ENCODE measurements at places on chromosomes 7 and 10. TPM values are rescaled to one million over a fixed set of nuclear protein-coding genes. Genes with fewer than 3 reads are reported as not detected.

- DNase-seq = peak; percentile 16
Measured at GRCh38 chr7:98802088-98802780, 67.6 kb downstream of the TMEM130 start.

The HILPDA gene
- polyA plus RNA-seq = 33.8 TPM

The CYP2E1 gene
- 2.0 TPM for polyA plus RNA-seq

GRCh38 chr10:61744469-61744868, 81.7 kb downstream of the CABCOCO1 start:
- no peak for DNase-seq

The OR2A5 gene
- 0.06 TPM for polyA plus RNA-seq

The FAM25G gene
- not detected for polyA plus RNA-seq

DNA sequence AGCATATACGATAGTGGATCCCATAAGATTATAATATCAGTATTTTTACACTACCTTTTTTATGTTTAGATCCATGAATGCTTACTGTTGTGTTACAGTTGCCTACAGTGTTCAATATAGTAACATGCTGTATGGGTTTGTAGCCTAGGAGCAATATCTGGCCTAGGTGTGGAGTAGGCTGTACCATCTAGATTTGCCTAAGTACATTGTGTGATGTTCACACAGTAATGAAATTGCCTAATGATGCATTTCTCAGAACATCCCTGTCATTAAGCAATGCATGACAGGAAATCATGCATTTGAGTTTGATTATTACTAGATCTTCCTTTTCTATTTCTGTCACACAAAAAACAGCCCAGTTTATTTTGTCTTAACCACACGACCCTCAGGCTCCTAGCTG, 14.5 kb downstream of the CBX3 start:
- DNase-seq = no peak

- no peak for DNase-seq
Measured at GRCh38 chr10:57008189-57008588, 647.1 kb upstream of the ZWINT start.

- no peak for DNase-seq
Measured at GRCh38 chr7:78395298-78396036, 596.9 kb downstream of the PHTF2 start.

- peak; percentile 81 for DNase-seq
Measured at GRCh38 chr10:97520978-97521761, 22.4 kb downstream of the UBTD1 start.

DNA sequence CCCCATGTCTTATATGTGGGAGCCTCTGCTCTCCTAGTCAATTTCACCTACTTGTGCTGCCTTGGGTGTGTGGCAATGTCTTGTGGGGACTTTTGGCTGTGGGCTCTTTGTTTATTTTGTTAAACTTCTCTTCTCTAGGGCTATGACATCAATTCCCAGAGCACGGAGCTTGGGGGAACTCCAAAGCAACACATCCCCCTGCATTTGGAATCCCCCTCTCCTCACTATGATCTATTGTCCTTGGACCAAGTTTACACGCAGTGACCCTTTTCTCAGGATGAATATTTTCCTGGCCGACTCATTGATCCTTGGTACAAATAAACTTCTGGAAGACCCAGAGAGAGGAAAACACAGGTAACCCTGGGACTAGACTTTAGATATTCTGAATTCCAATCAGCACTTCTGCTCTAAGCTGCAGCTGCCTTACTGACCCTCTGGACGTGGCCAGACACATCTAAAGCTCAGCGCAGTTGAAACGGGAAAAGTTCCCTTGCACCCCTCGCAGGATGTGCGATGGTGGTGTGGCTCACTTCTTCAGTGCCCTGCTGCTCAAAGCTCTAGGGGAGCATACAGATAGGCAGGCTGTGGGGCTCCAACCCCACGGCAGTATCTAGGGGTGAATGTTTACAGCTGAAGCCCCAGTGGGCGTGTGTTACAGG, 110.8 kb downstream of the TMEM178B start:
- no peak for DNase-seq

- peak; percentile 37 for DNase-seq
Measured at GRCh38 chr7:7181519-7182155, 707 bp upstream of the C1GALT1 start.

GRCh38 chr10:69439350-69439739, 11.9 kb upstream of the TSPAN15 start:
- DNase-seq = no peak

The STK31 gene
- polyA plus RNA-seq = 1.1 TPM

The MYH16 gene
- polyA plus RNA-seq = not detected

GRCh38 chr10:43206391-43207235, 60.3 kb downstream of the RASGEF1A start:
- DNase-seq = no peak

DNA sequence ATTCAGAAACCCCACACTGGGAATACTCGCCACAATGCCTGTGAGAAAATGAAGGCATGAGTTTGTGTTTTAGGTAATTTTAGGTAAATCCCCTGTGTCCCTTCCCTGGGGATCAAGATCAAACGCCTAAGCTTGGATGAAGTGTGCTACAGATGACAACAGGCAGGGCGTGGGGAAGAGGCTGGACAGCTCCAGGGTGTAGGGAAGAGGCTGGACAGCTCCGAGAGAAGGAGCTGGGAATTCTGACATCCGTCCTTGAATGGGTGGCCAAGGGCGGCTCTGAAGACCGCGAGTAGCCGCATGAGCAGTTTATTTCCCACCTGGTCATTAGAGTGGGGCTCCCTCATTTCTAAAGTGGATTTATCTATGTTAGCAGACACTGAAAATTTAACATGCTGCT, 109.7 kb downstream of the RAMP3 start:
- no peak for DNase-seq

GRCh38 chr10:50614444-50615137, 9.2 kb downstream of the SGMS1 start:
- DNase-seq = no peak

DNA sequence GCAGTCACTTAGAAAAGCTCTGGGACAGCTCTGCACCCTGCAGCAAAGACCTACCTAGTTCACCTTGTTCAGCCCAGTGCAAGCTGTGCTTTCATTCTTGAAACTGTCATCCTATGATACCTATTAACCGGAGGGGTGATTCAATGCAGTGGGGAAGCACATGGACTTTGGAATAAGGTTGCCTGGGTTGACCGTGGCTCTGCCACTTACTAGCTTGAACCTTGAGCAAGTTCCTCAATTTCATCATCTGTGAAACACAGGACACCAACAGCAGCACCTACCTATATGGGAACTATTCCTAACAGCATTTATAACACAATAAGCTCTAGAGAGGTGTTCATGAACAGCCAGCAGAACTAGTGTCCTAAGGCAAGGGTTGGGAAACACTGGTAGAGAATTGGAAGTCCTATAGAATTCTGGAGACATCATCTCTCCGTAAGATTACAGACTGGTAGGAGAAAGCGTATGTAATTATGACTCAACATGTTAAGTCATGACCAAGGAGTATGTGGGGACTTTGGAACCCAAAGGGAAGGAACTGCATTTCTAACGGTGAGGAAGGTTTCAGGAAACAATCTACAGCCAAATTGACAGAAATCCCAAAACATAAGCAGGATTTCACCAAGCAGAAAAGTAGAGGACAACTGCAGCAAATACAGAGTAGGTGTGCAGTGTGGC, 270.0 kb downstream of the USP6NL start:
- no peak for DNase-seq

DNA sequence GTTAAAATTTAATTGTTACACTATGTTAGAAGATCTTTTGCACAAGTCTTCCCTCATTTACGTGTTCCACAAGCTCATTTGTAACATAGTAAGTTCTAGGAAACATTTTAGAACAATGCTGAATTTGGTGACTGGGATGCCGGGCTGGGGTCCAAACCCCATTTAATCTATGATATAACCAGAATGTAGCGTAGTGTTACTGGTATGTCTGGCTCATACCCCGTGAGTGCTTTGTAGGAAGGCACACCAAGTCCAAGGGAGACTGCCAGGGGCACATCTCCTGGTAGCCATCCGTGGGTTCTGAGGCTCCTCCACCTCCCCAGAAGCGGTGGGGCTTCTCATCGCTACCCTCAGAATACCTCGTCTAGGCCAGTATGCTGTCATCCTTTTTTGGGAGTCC, 21.3 kb upstream of the TMEM236 start:
- DNase-seq = no peak

The MEOX2 gene
- polyA plus RNA-seq = 224 TPM

DNA sequence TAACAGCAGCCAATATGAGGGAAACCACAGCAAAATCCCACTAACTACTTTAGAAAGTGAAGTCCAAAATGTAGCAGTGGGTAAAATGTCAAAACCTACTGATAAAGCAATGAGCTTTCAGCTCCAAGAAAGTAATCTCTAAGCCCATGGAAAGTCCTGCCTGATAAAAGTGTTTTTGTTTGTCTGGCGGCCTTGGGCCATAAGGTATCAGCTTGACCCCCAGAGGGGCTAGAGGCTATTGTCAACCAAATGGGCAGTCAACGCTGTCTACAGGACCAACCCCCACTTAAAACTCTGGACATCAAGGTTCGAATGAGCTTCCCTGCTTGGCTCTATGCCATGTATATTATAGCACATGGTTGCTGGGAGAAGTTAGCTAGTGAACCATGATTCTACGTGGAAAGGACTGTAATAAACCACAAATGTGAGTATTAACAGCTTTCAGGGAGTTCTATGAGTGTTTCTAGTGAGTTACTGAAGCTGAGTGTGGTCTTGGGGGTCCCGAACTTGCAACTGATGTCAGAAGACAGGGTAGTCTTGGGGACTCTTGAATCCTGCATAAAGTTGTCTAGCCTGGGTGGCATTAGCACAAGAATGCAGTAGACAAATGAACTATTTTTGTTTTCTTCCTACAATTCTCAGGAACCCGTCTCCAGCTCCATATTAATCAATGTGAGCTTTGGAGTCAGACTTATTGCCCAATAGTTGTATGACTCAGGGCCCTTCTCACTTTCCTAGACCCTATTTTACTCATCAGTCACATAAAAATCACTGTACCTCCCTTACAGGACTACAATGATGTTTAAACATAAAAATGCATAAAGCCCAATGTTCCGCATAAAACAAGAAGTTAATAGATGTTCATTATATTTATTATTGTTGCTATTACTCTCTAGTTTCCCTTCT, 164.9 kb downstream of the DGKI start:
- no peak for DNase-seq

DNA sequence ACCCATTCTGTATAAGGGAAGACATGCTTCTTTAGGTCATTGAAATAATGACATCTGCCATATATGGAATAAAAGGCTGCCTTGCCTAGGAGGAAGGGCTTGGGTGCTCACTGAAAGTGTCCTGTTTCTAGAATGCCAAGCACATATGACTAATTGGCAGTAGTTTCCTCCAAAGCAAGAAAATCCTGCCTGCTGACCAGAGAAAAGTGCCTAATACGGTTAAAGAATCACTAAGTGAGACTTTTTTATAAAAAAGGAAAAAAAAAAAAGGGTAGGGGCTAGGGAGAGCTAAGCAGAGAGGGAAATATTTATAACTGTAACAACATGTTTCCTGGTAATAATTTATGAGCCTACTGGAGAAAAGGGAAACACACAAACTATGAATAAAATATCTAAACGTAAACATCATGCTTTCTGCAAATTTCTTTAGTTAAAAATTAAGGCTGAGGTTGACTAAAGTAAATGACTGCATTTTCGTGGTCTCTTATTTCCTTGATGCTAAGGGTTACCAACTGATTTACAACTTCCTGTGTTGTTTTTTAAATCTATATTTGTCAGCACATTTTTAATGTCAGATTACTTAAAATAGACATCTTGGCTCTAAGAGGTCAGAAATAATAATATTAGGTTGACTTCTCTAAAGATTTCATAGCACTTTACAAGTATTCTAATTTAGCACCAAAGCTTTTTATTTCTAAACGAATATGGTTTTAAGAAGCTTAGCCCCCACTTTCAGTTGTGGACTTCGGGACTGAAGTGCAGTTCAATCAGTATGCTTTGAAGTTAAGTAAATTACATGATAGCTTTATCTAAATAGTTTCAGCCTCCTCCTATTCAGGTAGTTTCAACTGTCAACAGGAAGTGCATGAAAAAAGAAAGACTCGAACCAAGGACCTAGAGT, 89.6 kb downstream of the CABCOCO1 start:
- DNase-seq = no peak

GRCh38 chr10:113202011-113202410, 252.0 kb downstream of the TCF7L2 start:
- no peak for DNase-seq

The IGFBP1 gene
- 0.10 TPM for polyA plus RNA-seq

DNA sequence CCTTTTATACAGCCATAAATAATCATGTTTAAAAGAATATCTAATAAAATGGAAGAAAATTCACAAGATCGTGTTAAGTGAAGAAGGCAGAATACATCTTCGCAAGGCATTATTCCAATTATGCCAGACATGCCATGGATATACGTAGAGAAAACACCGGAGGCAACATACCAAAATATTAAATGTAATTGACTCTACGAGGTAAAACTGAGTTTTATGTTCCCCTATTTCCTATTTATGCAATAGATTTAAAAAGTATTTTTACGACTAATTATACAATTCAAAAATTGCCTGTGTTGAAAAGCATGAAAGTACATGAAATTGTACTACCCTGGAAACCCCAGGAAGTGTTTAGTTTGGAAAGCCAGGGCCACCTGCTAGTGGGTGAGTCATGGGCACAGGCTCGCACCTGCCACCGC, 936 bp upstream of the REPIN1 start:
- no peak for DNase-seq

The ATP6V0A4 gene
- polyA plus RNA-seq = 1.8 TPM

GRCh38 chr7:154858836-154859537, 143.9 kb downstream of the PAXIP1 start:
- DNase-seq = no peak

DNA sequence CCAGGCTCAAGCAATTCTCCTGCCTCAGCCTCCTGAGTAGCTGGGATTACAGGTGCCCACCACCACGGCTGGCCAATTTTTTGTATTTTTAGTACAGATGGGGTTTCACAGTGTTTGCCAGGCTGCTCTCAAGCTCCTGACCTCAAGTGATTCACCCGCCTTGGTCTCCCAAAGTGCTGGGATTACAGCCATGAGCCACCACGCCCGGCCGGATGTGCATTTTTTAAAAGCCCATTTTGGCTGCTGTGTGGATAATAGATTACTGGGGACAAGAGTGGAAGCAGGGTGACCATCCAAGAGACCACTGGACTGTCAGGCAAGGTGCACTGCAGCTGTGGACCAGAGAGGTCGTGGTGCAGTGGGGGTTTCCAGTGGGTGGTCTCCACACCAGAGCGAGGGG, 21.4 kb downstream of the HKDC1 start:
- DNase-seq = no peak

The TLX1 gene
- polyA plus RNA-seq = not detected

The NEUROG3 gene
- polyA plus RNA-seq = 0.17 TPM

- DNase-seq = no peak
Measured at GRCh38 chr7:50379082-50379481, 71.1 kb downstream of the FIGNL1 start.

The TBC1D12 gene
- polyA plus RNA-seq = 17.7 TPM

The GRID2IP gene
- 0.77 TPM for polyA plus RNA-seq

GRCh38 chr7:33757563-33758165, 147.7 kb upstream of the BMPER start:
- no peak for DNase-seq

The PLCE1 gene
- polyA plus RNA-seq = 21.8 TPM

DNA sequence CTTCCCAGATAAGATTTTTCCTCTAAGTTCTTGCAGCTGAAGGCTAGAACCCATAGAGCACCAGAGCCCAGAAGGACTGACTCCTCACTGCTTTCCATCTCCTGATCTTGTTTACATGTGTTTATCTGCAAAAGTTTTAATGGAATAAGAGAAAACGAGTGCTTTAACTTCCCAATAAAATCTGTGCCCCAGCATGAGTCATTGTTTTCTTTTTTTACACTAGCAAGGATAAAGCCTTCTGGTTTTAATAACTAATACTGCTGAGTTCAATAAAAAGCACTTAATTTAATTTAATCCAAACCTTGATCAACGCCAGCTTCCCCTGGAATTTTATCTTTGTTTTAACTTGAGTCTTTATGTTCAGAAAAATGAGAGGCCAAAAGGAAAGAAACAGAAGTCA, 227.6 kb downstream of the HPSE2 start:
- DNase-seq = no peak

The EIF5AL1 gene
- polyA plus RNA-seq = 3.5 TPM

All from left lung (tissue), 14 donors.